Dermis lymphatic vessel endothelial cell (primary cell): ENCODE measurements at places on chromosomes 13 and 19. TPM values are rescaled to one million over a fixed set of nuclear protein-coding genes. Genes with fewer than 3 reads are reported as not detected.

The ZNF665 gene
- 1.4 and 2.5 TPM in 2 replicates for total RNA-seq

The PTBP1 gene
- 118 and 139 TPM in 2 replicates for total RNA-seq

The KLK8 gene
- total RNA-seq, result not detected in 2 replicates

The CEACAM7 gene
- 0.33 and 1.9 TPM in 2 replicates for total RNA-seq

The CYP2A7 gene
- not detected in 2 replicates for total RNA-seq

The GIPR gene
- under 0.01 TPM in 2 replicates for total RNA-seq

The CEBPA gene
- 0.33 and 0.34 TPM in 2 replicates for total RNA-seq

The ZIM2 gene
- total RNA-seq, result not detected in 2 replicates

The TGFBR3L gene
- 0.22 TPM in 1 of 2 replicates, not detected in the other for total RNA-seq

The TEX29 gene
- total RNA-seq, result not detected in 2 replicates

The ZFP82 gene
- 4.3 and 7.3 TPM in 2 replicates for total RNA-seq

The SOHLH2 gene
- total RNA-seq, result 0.11 TPM in 1 of 2 replicates, not detected in the other

The OVOL3 gene
- not detected in 2 replicates for total RNA-seq

The FOXO1 gene
- 30.1 and 30.3 TPM in 2 replicates for total RNA-seq

The IZUMO2 gene
- not detected in 2 replicates for total RNA-seq
